Prostate gland (tissue), 2 donors: ENCODE measurements at places on chromosomes 16 and 17. TPM values are rescaled to one million over a fixed set of nuclear protein-coding genes. Genes with fewer than 3 reads are reported as not detected.
A peak's percentile ranks its signal among the peaks of the same experiment; 100 is the strongest.

TNFRSF17 gene
- 1.0 TPM for total RNA-seq

- no peaks in the 10 kb centered on the region for H3K4me1 ChIP-seq
- no peak overlapping the region for H3K4me3 ChIP-seq
- H3K36me3 ChIP-seq = no peaks in the 10 kb centered on the region
- no peak for DNase-seq
- no peaks in the 10 kb centered on the region for H3K27me3 ChIP-seq
Measured at GRCh38 chr16:51343411-51343810, 192.3 kb upstream of the SALL1 start.

DNA sequence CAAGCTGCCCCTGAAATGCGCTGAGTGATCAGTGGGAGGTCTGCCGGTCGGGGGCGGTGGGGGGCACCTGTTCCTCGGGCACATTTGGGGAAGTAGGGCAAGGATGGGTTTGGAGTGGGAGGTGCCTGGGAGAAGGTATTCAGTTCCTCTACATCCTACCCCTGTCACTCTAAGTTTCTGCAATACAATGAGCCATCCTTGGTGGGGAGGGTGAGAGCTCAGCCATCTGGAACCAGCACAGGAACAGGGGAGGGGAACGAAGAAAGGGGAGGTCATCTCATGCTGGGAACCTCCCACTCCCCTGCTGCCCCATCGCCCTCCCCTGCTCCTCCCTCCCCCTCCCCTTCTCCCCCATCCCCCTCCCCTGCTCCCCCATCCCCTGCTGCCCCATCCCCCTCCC lies 4.2 kb downstream of the DPH1 start:
- no peak for DNase-seq
- no peaks in the 10 kb centered on the region for H3K36me3 ChIP-seq
- no peaks in the 10 kb centered on the region for H3K27me3 ChIP-seq
- no peaks in the 10 kb centered on the region for H3K4me1 ChIP-seq

DNA sequence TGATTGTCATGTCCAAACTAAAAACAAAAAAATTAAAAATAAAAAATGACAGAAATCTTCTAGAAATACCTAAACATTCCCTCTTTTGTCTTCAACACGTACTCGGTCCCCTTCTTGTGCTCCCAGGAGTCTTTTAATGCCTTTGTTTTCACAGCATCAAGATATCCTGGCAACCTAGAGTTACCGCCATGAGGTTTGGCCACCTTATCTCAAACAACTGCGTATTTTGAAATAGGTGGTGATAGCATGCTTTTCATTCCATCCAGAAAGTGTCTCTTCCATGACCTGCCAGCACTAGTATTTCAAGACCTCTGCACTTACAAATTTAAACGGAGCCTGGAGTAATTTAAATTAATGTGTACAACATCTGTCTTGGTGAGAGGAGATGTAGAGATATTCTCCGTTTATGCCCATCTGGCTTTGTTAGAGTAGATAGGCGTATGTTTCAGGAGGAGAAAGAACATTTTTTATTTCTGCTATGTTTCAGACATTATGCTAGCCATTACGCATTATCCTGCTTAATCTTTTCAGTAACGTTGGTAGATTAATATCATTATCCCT lies 42.0 kb downstream of the RBFOX1 start:
- no peak overlapping the region for H3K27ac ChIP-seq
- H3K27me3 ChIP-seq = no peaks in the 10 kb centered on the region
- no peak for DNase-seq

GRCh38 chr16:88734361-88734728 lies 28.0 kb downstream of the CTU2 start:
- H3K4me1 ChIP-seq = peaks cover 8% of the 10 kb centered on the region
- no peak for DNase-seq
- no peaks in the 10 kb centered on the region for H3K36me3 ChIP-seq
- no peak overlapping the region for H3K4me3 ChIP-seq
- no peak overlapping the region for H3K27ac ChIP-seq
- no peaks in the 10 kb centered on the region for H3K27me3 ChIP-seq

DNA sequence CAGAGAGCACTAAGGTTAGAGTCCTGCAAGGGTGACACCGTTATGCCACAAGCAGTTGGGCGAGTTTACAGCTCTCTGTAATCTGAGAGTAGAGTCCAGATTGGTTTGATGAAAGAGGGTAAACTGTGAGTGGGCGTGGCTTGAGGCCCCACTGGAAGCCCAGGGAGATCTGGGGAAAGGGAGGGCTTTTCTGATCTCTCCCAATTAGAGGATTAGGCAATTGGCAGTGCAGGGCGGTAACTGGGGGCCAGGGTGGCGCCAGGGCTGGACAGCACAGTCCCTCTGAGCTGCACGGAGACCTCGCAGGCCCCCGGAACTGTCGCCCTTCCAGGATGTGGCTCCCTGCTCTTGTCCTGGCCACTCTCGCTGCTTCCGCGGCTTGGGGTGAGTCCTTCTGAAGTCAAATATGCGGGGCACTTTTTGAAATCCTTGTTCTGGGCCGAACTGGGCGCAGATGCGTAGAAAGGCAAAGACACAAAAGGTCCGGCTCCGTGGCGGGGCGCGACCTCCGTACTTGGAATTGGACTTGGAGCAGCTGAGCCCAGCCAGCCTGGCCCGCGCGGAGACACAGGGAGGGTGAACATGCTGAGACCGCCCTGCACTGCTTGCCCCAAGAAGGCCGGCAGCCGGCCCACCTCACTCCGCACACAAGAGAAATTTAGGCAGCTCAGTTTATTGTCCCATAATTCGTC lies 72.4 kb downstream of the CES1 start:
- no peak for DNase-seq
- no peak overlapping the region for H3K4me3 ChIP-seq
- H3K27ac ChIP-seq = peak overlapping the region; percentile 45
- H3K4me1 ChIP-seq = no peaks in the 10 kb centered on the region
- H3K36me3 ChIP-seq = no peaks in the 10 kb centered on the region

KRT24 gene
- not detected for total RNA-seq

PRSS21 gene
- total RNA-seq = 33.5 TPM

- H3K27me3 ChIP-seq = peaks cover 4% of the 10 kb centered on the region
- H3K36me3 ChIP-seq = no peaks in the 10 kb centered on the region
- DNase-seq = no peak
- no peaks in the 10 kb centered on the region for H3K4me1 ChIP-seq
- H3K27ac ChIP-seq = no peak overlapping the region
Measured at GRCh38 chr17:38598995-38599394, 6.8 kb downstream of the SRCIN1 start.

SGCA gene
- 13.9 TPM for total RNA-seq

- DNase-seq = no peak
- peaks cover 16% of the 10 kb centered on the region for H3K4me1 ChIP-seq
- H3K36me3 ChIP-seq = peaks cover 11% of the 10 kb centered on the region
- no peaks in the 10 kb centered on the region for H3K27me3 ChIP-seq
Measured at GRCh38 chr16:30761427-30761927, 385 bp downstream of the CFAP119 start.

TMEM238L gene
- 7.7 TPM for total RNA-seq

- DNase-seq = no peak
- no peaks in the 10 kb centered on the region for H3K27me3 ChIP-seq
- H3K36me3 ChIP-seq = no peaks in the 10 kb centered on the region
- no peak overlapping the region for H3K4me3 ChIP-seq
Measured at GRCh38 chr17:67518876-67519275, 141.8 kb downstream of the PITPNC1 start.

DNA sequence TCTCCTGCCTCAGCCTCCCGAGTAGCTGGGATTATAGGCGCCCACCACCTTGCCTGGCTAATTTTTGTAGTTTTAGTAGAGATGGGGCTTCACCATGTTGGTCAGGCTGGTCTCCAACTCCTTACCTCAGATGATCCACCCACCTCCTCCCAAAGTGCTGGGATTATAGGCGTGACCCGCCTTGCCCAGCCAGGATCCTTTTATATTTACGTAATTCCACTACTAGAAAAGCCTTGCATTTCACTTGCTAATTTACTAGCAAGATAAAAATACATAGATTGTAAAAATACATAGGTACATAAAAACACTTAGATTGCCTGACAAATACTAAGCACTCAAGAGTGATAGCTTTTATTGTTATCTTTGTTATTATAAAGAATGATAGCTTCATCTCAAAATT lies 47.5 kb downstream of the GDPD1 start:
- no peaks in the 10 kb centered on the region for H3K36me3 ChIP-seq
- H3K4me1 ChIP-seq = no peaks in the 10 kb centered on the region
- H3K4me3 ChIP-seq = no peak overlapping the region
- no peak for DNase-seq

DNA sequence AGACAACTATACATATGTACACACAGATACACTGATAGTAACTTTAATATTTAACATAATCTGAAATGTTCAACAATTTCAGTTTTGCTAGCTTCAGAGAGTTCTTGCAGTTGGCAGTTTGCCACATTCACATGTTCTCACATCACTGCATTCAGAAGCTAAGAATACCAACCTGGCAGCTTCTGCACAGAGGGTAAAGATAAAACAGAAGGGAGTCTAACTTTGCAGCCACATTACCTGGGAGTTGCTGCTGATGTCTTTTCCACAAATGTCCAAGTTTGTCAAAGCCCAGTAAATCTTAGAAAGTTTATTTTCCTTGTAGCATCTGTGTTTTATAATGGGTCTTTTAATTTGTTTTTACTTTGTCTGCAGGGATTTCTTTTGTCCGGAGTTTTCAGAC lies 332.0 kb downstream of the BCAS3 start:
- no peaks in the 10 kb centered on the region for H3K36me3 ChIP-seq
- no peaks in the 10 kb centered on the region for H3K27me3 ChIP-seq
- DNase-seq = no peak
- H3K4me3 ChIP-seq = no peak overlapping the region
- H3K27ac ChIP-seq = no peak overlapping the region

DNA sequence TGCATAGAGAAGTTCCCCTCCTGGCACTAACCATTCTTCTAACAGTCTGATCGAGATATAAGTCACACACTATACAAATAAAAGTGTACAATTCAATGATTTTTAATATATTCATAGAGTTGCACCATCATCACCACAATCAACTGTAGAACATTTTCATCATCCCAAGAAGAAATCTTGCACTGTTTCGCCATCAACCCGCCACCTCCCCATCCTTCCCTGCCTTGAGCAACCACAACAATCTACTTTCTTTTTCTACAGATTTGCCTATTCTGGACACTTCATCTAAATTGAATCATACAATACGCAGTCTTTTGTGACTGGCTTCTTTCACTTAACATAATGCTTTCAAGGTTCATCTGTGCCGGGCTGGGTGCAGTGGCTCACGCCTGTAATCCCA lies 33.0 kb upstream of the GUCY2D start:
- no peaks in the 10 kb centered on the region for H3K36me3 ChIP-seq
- DNase-seq = no peak
- no peaks in the 10 kb centered on the region for H3K27me3 ChIP-seq
- no peak overlapping the region for H3K27ac ChIP-seq
- no peak overlapping the region for H3K4me3 ChIP-seq
- no peaks in the 10 kb centered on the region for H3K4me1 ChIP-seq

DNA sequence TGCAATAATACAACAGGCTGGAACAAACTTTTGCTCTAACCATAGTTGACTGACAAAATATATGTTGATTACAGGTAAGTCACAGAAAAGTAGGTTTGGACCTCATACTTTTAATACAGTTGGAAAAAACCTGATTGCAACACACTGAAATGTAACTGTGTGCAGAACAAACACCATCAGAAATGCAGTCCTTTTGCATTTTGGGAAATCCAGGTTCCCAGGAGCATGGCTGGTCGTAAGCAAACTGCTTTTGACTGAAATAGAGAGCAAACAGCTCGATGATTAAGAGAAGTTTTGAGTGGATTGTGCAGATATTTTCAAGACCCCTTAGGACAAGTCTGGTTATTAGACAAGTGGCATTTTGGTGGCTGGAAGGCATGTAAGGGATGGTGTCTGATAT lies 8.0 kb downstream of the IGF2BP1 start:
- no peaks in the 10 kb centered on the region for H3K4me1 ChIP-seq
- H3K27ac ChIP-seq = no peak overlapping the region
- no peak for DNase-seq
- H3K4me3 ChIP-seq = no peak overlapping the region
- peaks cover 36% of the 10 kb centered on the region for H3K27me3 ChIP-seq
- no peaks in the 10 kb centered on the region for H3K36me3 ChIP-seq

APOBR gene
- total RNA-seq = 1.3 TPM

HCRT gene
- not detected for total RNA-seq

DNA sequence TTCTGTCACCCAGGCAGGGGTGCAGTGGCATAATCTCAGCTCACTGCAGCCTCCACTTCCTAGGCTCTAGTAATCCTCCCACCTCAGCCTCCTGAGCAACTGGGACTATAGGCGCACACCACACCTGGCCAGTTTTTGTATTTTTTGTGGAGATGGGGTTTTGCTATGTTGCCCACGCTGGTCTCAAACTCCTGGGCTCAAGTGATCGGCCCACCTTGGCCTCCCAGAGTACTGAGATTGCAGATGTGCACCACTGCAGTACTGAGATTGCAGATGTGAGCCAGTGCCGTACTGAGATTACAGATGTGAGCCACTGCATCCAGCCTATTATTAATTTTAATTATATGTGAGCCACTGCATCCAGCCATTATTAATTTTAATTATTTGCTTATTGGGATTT lies 13.8 kb downstream of the CRK start:
- no peak for DNase-seq
- no peaks in the 10 kb centered on the region for H3K36me3 ChIP-seq
- no peak overlapping the region for H3K4me3 ChIP-seq
- no peak overlapping the region for H3K27ac ChIP-seq
- H3K4me1 ChIP-seq = no peaks in the 10 kb centered on the region
- no peaks in the 10 kb centered on the region for H3K27me3 ChIP-seq

- no peaks in the 10 kb centered on the region for H3K4me1 ChIP-seq
- DNase-seq = no peak
- H3K4me3 ChIP-seq = no peak overlapping the region
- no peaks in the 10 kb centered on the region for H3K36me3 ChIP-seq
Measured at GRCh38 chr16:57803134-57803990, 1.1 kb upstream of the KIFC3 start.

GRCh38 chr16:67847064-67847861 lies at the start of gene CENPT:
Gene CENPT (minus strand): TSS chr16:67847693. CDS start chr16:67833859, 13,834 bp downstream.
- H3K4me3 ChIP-seq = peak within 1 kb of the TSS; percentile 91
- H3K27me3 ChIP-seq = no peaks in the 10 kb centered on the region
- no peaks in the 10 kb centered on the region for H3K36me3 ChIP-seq
- DNase-seq = peak; percentile 51
- peaks cover 15% of the 10 kb centered on the region for H3K4me1 ChIP-seq
- peak within 1 kb of the TSS; percentile 96 for H3K27ac ChIP-seq

RNF157 gene
- 47.5 TPM for total RNA-seq

RAPGEFL1 gene
- 14.2 TPM for total RNA-seq

- peaks cover 4% of the 10 kb centered on the region for H3K36me3 ChIP-seq
- H3K27ac ChIP-seq = no peak overlapping the region
- no peak for DNase-seq
Measured at GRCh38 chr16:4852221-4852872, 5.1 kb downstream of the UBN1 start.

HOXB8 gene
- 0.97 TPM for total RNA-seq

MT2A gene
- 214 TPM for total RNA-seq

LDHD gene
- 55.3 TPM for total RNA-seq
